ENCODE measurements at places on chromosomes 12 and 14. TPM values are rescaled to one million over a fixed set of nuclear protein-coding genes. Genes with fewer than 3 reads are reported as not detected.

The BLTP3B gene
- total RNA-seq: 18.3 TPM

The AMIGO2 gene
- 8.7 TPM for total RNA-seq

The STAC3 gene
- 3.1 TPM for total RNA-seq

The PMCH gene
- total RNA-seq: not detected

The LRRC43 gene
- 4.8 TPM for total RNA-seq

The DLK1 gene
- not detected for total RNA-seq

The NTF3 gene
- total RNA-seq: 3.5 TPM

The RNASE2 gene
- total RNA-seq: 4.3 TPM

The SERPINA9 gene
- total RNA-seq: not detected

The ESPL1 gene
- 1.5 TPM for total RNA-seq

The RASSF8 gene
- total RNA-seq: 52.8 TPM

The PTPRQ gene
- total RNA-seq: 0.25 TPM

The BCL2L14 gene
- total RNA-seq: 2.7 TPM

The TRIM9 gene
- total RNA-seq: 2.0 TPM

The WSCD2 gene
- 1.6 TPM for total RNA-seq

The ARG2 gene
- 19.2 TPM for total RNA-seq

The SLC22A17 gene
- 35.3 TPM for total RNA-seq

The ANKRD33 gene
- total RNA-seq: not detected

The SERPINA12 gene
- not detected for total RNA-seq

The KRT85 gene
- total RNA-seq: not detected

The MGST1 gene
- total RNA-seq: 98.6 TPM

The KLHL42 gene
- total RNA-seq: 21.2 TPM

The TFCP2 gene
- 31.2 TPM for total RNA-seq

The ART4 gene
- 3.0 TPM for total RNA-seq

The CABP1 gene
- total RNA-seq: 2.0 TPM

The PRIMA1 gene
- 1.7 TPM for total RNA-seq

The LMNTD1 gene
- not detected for total RNA-seq

The PKP2 gene
- total RNA-seq: 7.6 TPM

The ACACB gene
- total RNA-seq: 56.8 TPM

The TROAP gene
- 1.0 TPM for total RNA-seq

The MORN3 gene
- total RNA-seq: 1.9 TPM

The HVCN1 gene
- total RNA-seq: 7.1 TPM

The RHOJ gene
- total RNA-seq: 20.0 TPM

The KRT75 gene
- not detected for total RNA-seq

The EID3 gene
- 5.0 TPM for total RNA-seq

The NKX2-8 gene
- total RNA-seq: not detected

The KRT74 gene
- not detected for total RNA-seq

The FOXN4 gene
- total RNA-seq: not detected

The ACAD10 gene
- total RNA-seq: 33.7 TPM

The AKAP5 gene
- 5.1 TPM for total RNA-seq

The ACVRL1 gene
- total RNA-seq: 88.4 TPM

The ANG gene
- 19.4 TPM for total RNA-seq

The ELK3 gene
- total RNA-seq: 59.5 TPM

The FAIM2 gene
- total RNA-seq: 5.5 TPM

The ENDOU gene
- total RNA-seq: 0.91 TPM

The HOXC5 gene
- total RNA-seq: 4.8 TPM

The C1R gene
- total RNA-seq: 514 TPM

The JDP2 gene
- 33.4 TPM for total RNA-seq

The SLC25A47 gene
- total RNA-seq: not detected

The IFNG-AS1 gene
- total RNA-seq: 0.85 TPM

The CDK4 gene
- 69.1 TPM for total RNA-seq

The CAND1 gene
- total RNA-seq: 104 TPM

The DIABLO gene
- total RNA-seq: 43.7 TPM

The RNASE7 gene
- total RNA-seq: not detected
